Esophagus mucosa (tissue), 1 donor: ENCODE measurements at places on chromosomes 2 and 18. TPM values are rescaled to one million over a fixed set of nuclear protein-coding genes. Genes with fewer than 3 reads are reported as not detected.

The TMEM163 gene
- total RNA-seq = 0.20 TPM

The PARD3B gene
- total RNA-seq = 4.3 TPM

The PARD6G gene
- 33.8 TPM for total RNA-seq

The DQX1 gene
- 5.6 TPM for total RNA-seq

The ASPRV1 gene
- 0.16 TPM for total RNA-seq
